HEK293T (cell line): ENCODE measurements at places on chromosomes 1 and 21.

GRCh38 chr1:104294259-104294658 lies 544.6 kb downstream of the AMY1C start:
- DNase-seq, result peak; percentile 21

- no peak for DNase-seq
Measured at GRCh38 chr1:230919207-230919606, 50.9 kb upstream of the C1orf198 start.

DNA sequence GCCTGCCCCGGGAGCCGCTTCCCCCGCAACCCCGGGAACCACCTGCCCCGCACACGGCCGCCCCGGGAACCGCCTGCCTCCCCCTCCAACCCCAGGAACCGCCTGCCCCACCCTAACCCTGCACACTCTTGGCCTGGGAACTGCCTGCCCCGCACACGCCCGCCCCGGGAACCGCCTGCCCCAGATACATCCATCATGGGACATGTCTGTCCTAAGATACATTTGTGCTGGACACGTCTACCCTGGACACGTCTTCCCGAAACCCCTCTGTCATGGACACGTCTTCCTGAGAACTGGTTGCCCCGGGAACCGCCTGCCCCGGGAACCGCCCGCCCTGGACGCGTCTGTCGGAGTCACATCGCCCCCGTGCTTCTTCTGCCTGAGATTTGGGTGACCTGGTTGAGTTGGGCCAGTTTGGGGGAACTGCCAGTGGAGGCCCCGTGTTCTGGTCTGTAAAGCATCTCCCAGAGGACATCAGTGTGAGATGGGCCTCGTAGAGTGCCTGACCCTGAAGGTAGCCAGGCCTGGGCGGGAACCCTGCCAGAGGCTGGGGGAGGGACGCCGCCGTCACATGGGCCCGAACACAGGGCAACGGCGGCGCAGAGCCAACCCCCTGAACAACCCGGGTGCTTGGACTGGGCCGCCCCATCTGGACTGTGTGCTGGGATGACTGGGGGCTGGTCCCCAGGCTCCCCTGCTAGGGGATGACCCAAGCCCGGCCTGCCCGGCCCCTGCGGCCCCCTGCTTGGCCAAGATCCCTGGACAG lies 3.6 kb downstream of the PERM1 start:
- no peak for DNase-seq

- DNase-seq, result no peak
Measured at GRCh38 chr1:157040802-157041201, 4.7 kb downstream of the ARHGEF11 start.

GRCh38 chr1:8061673-8062386 lies 35.7 kb upstream of the ERRFI1 start:
- DNase-seq, result no peak

DNA sequence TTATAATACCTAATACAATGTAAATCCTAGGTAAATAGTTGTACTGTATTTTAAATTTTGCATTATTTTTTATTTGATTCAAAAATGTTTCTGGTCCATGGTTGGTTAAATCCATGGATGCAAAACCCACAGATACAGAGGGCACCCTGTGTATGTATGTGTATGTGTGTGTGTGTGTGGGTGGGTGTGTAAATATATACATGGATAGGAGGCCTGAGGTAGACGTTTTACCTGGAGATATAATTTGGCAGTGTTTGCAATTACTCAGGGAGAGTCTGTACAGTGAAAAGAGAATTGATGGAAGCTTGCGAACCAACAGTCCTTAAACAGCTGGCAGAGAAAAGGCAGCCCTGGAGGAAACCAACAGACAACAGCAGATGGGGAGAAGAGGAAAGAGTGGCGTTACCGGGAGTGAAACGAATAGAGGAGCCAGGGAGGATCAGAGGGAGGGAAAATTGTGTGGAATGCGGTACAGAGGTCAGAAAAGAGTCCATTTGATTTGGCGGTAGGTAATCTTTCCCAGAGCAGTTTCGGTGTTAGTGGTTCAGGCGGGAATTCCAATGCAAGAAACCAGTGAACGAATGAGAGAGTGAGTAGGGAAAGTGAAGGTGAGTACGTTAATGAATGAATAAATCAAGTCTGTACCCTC lies 47.9 kb upstream of the NBL1 start:
- DNase-seq, result peak; percentile 28

GRCh38 chr1:157115851-157116736 lies 16.5 kb upstream of the ETV3L start:
- no peak for DNase-seq

DNA sequence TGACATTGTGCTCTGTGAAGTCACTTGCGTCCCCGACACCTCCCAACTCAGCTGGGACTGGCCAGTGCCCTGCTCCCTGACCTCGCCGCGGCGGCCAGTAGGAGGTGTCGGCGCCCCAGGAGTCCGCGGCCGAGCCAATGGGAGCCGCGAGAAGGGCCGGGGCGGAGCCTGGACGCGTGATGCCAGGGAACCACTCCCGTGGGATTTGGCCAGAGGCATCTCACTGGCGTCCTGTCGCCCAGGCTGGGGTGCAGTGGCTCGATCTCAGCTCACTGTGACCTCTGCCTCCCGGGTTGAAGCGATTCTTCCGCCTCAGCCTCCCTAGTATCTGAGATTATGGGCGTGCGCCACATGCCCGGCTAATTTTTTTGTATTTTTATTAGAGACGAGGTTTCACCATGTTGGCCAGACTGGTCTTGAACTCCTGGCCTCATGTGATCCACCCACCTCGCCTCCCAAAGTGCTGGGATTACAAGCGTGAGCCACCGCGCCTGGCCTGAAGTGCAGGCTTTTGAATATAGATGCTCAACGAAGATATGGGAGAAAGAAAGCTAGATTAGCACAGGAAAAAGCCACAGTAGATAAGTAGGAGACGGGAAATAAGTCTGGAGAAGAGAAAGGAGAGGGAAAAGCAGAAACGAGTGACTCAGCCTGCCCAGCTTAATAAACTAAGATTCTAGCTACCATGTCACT lies 38.0 kb downstream of the ZBTB8OS start:
- peak; percentile 98 for DNase-seq

- no peak for DNase-seq
Measured at GRCh38 chr21:42347601-42348327, 3.0 kb downstream of the TFF2 start.

DNA sequence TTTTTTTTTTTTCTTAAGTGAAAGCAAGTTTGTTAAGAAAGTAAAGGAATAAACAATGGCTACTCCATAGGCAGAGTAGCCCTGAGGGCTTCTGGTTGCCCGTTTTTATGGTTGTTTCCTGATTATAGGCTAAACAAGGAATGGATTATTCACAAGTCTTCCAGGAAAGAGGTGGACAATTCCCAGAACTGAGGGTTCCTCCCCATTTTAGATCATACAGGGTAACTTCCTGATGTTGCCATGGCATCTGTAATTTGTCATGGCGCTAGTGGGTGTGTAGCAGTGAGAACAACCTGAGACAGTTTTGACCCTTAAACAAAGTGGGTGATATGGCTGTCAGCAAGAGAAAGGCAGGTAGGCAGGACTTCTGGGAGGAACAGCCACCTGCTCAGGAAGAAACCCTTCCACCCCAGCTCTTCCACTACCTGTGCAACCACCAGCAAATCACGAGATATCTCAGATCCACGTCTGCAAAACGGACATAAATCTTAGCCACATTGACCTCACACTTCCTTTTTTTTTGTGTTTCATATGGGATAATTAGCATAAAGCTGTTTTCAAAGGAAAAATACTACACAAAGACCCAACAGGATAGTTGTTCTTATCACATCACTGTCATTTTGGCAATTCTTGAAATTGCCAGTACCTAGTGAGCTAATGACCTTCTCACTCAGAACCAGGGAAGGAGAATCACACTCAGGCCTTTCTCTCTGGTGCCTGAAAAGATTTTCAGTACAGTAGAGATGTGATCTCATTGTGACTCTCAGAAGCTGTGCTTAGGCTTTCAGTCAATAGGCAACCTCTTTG lies 34.8 kb upstream of the DUSP10 start:
- DNase-seq, result no peak

DNA sequence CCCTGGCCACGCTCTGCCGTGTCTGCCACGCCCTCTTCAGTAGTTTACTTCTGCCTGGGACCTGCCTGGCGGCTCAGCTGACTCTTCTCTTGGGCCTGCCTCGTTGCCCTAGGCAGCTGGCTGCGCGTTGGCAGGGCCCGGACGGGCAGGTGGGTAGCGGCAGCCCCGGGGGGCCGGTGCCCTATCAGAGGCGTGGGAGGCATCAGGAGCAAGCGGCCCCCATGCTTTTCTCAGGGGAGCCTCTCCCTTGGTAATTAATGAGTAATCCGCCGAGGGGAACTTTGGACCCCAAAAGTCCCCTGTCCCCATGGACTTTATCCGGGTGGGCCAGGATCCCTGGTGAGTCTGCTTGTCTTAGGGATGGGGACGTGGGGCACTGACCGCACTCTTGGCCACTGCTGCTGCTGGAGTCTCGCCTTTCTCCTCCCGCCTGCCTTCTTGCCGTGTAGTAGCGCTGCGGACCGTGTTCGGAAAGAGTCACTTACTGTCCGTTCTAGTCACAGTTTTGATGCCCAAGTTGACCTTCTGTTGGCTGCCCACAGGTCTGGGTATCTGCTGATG lies 22.7 kb downstream of the SKI start:
- DNase-seq, result no peak

GRCh38 chr1:159171688-159172501 lies 480 bp downstream of the CADM3 start:
- no peak for DNase-seq

DNA sequence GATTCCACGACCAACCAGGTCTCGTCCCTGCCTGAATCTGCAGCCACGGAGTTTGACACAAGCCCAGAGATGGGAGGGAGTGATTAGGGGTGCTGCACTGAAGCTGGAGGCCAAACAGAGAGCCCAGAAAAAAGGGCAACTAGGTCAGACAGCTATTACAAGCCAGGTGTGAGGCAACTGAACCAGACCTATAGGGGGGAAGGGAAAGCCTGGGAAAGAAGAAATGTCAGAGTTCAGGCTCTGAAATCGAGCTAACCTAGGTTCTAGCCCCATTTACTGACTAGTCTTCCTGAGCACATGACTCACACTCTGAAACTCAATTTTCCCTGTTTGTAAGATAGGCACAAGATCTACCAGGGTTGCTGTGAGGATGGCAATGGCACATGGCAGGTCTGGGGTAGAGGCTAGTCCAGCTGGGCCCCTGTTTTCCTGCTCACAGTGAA lies 1.7 kb downstream of the DHCR24 start:
- no peak for DNase-seq

DNA sequence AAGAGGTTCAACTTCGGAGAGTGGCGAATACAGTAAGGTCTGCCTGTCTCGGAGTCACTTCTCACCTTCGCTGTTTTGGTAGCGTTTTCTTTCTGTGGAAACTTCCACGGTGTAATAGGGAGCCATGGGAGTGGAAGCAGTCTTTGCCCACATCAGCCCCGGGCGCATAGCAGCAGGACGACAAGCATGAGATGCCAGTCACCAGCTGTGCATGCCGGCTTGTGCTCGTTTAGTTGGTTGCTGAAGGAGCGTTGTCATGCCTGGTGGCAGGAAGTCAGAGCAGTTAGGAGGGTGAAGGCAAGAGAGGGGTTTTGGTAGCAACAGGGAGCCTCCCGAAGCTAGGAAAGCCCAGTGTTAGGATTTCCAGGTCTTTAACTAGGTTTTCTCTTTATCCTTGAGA lies 58.8 kb downstream of the MRPS6 start:
- no peak for DNase-seq

DNA sequence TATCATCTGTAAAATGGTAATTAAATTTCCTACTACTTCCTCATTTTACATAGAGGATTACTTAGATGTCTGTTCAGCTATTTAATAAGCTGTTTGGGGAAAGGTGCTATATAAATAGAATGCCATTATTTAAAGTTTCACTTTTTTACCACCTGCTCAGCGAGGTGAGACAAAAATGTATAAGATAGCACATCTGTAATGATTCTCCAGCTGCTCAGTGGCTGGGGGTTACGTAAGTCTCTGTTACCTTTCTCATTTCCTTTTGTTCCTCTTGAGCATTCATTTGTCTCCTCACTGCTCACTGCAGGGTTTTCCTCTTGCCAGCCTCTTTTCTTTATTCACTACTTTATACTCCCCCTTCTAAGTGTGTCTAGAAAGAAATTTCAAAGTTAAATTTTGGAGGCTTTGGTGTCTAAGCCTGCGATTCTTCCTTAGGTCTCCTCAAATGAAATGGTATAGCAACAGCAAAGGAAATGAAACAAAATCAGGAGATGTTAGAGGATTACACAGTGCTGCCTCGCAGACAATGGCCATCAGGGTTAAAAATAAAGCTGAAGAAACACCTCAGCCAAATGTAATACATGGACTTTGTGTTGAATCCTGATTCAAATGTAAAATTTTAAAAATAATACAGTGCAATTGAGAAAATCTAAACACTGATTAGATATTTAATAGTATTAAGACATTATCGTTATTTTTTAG lies 6.8 kb downstream of the RGS8 start:
- DNase-seq, result no peak

GRCh38 chr1:29531596-29531995 lies 295.3 kb downstream of the PTPRU start:
- DNase-seq, result no peak

GRCh38 chr1:147618077-147618569 lies 52.2 kb downstream of the ACP6 start:
- DNase-seq, result no peak
